MG63 (cell line): ENCODE measurements at places on chromosomes 13 and 19. TPM values are rescaled to one million over a fixed set of nuclear protein-coding genes. Genes with fewer than 3 reads are reported as not detected.

DNA sequence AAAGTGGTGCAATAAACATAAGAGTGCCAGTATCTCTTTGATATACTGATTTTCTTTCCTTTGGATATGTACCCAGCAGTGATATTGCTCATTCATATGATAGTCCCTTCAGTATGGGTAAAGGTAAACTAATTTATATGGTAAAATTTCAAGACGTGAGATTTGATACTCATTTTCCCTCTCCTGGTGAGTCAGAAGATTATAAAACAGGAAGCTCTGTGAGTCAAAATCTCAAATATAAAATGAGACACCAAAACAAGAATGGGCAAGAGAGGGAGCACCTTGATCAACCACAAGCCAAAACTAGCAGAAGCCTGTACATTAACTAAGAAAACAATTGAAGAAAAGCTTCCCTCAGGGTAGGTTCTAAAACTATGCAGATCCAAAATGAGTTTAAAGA lies 216.3 kb downstream of the SLITRK6 start:
- DNase-seq, result no peak

DNA sequence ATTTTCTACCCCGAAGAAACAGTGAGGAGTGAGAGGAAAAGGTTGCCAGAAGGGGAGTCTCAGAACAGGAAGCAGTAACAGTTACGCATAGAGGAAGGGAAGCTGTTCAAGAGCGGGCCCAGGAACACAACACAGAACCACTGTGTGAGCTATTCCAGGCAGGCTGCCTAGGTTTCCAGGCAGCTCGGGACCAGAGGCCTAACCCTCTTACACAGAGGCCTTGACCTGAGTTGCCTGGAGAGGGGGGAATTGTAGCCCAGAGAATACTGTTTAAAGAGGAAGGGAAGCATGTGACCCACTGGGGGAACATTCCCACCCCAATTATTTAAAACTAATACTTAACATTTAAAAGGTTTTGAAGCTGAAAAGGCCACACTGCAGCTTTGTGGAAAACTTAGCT lies 93.3 kb upstream of the ZNF98 start:
- no peak for DNase-seq

DNA sequence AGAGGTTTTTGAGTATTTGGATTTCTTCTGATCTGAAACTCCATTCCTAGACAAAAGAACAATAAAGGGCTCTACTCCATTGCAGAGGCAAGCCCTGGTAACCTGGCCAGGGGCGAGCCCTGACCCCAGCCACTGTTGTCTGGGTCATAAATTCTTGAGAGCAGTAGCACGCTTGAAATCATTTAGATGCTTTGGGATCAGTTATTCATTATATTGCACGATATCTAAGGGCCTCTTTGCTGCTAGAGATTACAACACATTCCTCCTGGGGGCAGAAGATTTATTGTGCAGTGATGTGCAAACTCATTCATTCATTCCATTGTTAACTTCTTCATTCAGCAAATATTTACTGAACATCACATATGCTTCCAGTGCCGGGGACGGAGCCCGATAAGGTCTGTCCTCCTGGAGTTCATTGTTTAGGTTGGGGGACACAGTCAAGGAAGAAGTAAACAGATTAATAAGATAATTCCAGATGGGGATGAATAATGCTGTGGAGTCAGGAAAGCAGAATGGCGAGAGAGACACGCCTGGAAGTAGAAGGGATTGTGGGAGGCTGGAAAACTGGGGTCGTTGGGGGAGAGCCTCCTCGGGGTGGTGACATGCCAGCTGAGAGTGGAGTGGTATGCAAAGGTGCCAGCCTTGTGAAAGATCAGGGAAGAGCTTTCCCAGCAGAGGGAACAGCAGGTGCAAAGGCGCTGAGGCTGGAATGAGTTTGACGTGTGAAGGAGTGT lies 34.9 kb downstream of the SIPA1L3 start:
- DNase-seq, result no peak

DNA sequence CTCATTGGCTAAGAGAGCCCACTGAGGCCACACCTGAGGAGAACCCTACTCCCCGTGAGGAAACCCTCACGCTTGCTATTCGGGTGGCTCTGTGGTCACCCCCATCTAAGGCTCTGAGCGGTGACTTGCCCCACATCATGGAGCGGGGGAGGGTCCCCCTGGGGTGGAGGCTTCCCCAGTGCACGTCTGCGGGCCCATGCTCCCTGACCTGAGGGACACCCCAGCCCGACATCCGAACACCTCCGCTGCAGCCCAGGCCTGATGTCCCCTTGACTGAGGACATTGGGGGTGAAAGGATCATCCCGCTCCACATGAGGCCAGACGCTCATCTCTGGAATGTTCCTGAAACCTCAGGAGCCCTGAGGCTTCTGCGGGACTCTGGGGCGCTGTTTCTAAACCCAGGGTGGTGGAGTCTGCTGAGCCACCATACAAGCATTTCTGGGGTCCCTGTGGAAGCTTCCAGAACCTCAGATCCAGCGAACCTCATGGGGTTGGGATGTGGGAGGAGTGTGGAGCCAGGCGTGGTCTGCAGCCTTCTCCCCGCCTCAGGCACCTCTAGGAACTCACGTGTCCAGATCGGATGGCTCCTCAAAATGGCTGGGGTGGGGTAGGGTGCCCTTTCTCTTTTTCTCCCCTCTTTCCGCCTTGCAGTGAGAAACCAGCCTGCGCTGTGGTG lies 19.9 kb downstream of the TMED1 start:
- peak; percentile 65 for DNase-seq

GRCh38 chr19:19871932-19872331 lies 6.2 kb downstream of the ZNF253 start:
- no peak for DNase-seq

- no peak for DNase-seq
Observed at GRCh38 chr19:49475995-49476880, 2.2 kb downstream of the FLT3LG start.

GRCh38 chr19:23946569-23946968 lies 31.9 kb downstream of the ZNF726 start:
- DNase-seq, result no peak

GRCh38 chr13:89900104-89900765 lies 1447.3 kb upstream of the MIR17HG start:
- DNase-seq, result no peak

DNA sequence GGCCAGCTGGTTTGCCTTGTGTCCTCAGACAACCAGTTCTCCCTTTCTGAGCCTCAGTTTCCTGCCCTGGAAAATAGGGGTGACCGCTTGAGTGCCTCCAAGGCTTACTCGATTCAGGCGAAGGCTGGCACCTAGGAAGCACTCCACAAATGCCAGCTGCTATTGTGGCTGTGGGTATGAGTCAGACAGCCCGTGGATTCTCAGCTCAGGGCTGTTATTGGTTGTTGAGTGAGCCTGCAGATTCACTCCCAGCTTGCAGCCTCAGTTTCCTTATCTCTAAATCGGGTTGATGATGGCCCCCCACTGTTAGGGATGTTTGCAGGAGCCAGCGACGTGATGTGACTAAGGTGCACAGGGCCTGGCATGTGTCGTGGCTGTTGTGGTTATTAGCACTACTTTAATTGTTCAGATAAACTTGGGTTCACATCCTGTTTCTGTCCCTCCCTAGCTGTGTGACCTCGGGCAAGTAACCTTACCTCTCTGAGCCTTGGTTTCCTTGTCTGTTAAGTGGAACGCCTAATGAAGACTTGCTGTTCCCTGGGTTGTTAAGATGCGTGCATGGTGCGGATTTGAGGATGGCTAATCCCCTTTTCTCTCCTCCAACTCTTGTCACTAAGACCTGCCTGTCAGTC lies 2.4 kb downstream of the MARK4 start:
- DNase-seq, result no peak

DNA sequence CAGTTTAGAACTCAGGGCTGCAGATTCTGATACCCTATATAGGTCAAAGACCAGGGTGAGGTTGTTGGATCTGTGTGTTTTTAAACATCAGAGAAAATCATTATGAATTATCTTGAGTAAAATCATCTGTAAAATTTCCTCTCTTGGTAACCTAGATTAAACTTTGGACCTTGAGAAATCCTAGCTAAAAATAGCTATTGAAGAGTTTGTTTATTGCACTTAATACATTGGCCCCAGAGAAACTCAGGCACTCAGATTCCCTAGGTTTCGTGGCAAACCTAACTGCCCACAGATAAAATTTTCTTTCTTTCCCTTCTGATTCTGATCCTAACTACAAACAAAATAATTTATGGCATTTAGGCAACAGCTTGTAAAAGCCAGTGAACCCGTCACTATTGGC lies 102.3 kb downstream of the GPC6 start:
- DNase-seq, result no peak

DNA sequence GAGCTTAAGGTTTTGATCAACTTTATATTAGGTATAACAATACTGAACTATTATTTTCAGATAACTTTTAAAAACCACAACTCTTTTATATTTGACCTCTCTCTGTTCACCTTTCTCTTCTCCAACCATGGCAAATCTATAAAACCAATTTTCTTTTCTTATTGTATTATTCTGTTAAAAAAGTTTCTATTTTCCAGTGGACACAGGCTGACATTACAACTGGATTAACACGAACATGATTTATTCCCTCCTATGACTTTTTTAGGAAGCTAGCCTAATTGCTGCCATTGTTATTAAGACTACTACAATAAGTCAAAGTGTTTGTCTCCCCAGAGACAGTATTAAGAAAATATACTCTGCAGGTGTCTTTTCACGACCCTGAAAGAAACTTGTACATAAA lies 2291.1 kb upstream of the PCDH20 start:
- no peak for DNase-seq

DNA sequence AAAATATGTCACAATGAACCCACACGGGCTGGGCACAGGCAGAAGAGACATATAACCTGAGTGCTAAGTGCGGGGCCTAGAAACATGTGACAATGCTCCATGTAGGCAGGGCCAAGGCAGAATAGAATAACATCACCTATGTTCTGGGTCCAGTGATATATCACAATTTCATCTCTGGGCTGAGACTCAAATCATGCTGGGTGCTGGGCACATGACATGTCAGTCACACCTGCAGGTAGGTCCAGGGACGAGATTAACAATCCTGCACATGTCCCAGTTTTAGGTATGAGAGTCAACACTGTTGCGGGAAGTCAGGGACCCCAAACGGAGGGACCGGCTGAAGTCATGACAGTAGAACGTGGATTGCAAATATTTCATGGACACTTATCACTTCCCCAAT lies 50.3 kb downstream of the ZNF99 start:
- DNase-seq, result no peak

DNA sequence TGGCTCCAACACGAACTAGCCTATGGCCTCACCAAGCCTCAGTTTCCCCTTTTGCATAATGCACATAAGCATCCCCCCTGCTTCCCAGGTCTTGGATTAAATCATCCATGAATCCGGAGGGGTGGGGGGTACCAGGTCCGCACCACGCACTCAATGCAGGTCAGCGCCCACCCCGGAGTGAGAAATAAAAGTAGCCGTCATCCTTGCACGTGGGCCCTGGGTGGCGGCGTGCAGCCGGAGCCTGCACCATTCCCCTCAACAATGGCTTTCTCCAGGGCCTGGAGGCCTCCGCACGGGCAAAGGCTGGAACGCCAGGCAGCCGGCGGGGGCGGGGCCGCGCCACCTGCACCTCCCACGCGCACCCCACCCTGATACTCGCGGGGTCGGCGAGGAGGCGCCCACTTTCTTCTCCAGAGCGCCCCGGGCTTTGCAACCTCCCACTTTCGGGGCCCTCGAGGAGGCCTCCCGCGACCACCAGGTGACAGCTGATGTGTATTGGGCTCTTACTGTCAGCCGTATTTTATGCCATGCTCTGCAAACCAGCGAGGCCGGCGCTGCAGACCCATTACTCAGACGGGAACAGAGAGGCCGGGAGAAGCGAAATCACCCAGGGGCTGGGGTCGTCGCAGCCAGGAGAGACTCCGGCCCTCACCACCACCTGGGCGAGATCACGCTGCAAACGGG lies 767 bp upstream of the GADD45B start:
- DNase-seq, result peak; percentile 63

- no peak for DNase-seq
Observed at GRCh38 chr19:6446452-6446851, 12.9 kb upstream of the SLC25A41 start.

- no peak for DNase-seq
Observed at GRCh38 chr13:30735025-30735871, at the start of gene ALOX5AP. Gene ALOX5AP, plus strand, starts transcription at chr13:30735543. Its CDS starts 63 bp downstream, at chr13:30735606.

DNA sequence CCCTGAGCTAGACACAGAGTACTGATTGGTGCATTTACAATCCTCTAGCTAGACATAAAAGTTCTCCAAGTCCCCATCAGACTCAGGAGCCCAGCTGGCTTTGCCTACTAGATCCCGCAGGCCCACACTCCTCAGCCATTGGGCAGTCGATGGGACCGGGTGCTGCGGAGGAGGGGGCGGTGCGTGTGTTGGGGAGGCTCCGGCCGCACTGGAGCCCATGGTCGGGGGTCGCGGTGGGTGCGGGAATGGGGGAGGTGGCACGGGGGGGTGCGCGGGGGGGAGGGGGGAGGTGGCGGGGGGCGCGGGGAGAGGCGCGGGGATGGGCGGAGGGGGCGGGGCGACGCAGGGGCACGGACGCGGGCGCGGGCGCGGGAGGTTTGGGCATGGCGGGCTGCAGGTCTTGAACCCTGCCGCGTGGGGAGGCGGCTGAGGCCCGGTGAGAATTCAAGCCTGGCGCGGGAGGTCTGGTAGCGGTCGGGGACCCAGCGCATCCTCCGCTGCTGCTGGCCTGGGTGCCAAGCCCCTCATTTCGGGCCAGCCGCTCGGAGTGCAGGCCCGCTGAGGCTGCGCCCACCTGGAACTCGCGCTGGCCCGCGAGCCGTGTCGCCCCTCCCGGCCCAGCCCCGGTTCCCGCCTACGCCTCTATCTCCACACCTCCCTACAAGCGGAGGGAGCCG lies 674.1 kb downstream of the SLITRK5 start:
- DNase-seq, result no peak

DNA sequence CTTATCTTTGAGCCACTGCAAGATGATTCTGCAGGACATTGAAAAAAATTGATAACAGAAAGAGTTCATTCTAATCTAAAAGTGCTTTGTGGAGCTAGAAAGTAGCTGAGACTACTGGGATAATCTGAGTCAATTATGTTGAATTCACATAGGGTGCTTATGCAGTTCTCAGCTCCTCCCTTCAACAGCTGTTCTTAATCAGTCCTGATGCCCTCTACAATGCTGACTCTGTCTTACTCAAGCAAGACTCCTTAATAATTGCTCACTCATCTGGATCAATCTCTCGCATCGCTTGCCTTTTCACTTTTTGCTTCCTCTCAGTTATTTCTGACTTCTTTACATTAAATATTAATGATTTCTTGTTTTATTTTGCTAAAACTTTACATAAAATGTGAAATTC lies 182.1 kb downstream of the PCDH17 start:
- DNase-seq, result no peak

GRCh38 chr19:17473041-17473440 lies 2.7 kb downstream of the SLC27A1 start:
- DNase-seq, result peak; percentile 32

- DNase-seq, result no peak
Observed at GRCh38 chr19:33427801-33428626, 54.5 kb downstream of the CEBPG start.

GRCh38 chr13:30753030-30753616 lies 17.8 kb downstream of the ALOX5AP start:
- DNase-seq, result no peak

GRCh38 chr19:3135961-3136683 lies at the start of gene GNA15:
Gene GNA15, plus strand, starts transcription at chr19:3136033. Its CDS starts 418 bp downstream, at chr19:3136451.
- DNase-seq, result no peak

The CAB39L gene
- total RNA-seq, result 5.4 and 11.6 TPM in 2 replicates

The PLPP2 gene
- 8.3 and 22.0 TPM in 2 replicates for total RNA-seq

The ATP4A gene
- total RNA-seq, result not detected in 2 replicates

The IGFL1 gene
- not detected in 2 replicates for total RNA-seq

The KLK1 gene
- not detected in 2 replicates for total RNA-seq

The PLIN5 gene
- not detected in 2 replicates for total RNA-seq

The CD70 gene
- 17.2 and 32.7 TPM in 2 replicates for total RNA-seq

The ONECUT3 gene
- not detected in 2 replicates for total RNA-seq

The MLNR gene
- total RNA-seq, result not detected in 2 replicates
